Coronary artery (tissue), 2 donors: ENCODE measurements at places on chromosomes 4 and X.
A peak's percentile ranks its signal among the peaks of the same experiment; 100 is the strongest.

DNA sequence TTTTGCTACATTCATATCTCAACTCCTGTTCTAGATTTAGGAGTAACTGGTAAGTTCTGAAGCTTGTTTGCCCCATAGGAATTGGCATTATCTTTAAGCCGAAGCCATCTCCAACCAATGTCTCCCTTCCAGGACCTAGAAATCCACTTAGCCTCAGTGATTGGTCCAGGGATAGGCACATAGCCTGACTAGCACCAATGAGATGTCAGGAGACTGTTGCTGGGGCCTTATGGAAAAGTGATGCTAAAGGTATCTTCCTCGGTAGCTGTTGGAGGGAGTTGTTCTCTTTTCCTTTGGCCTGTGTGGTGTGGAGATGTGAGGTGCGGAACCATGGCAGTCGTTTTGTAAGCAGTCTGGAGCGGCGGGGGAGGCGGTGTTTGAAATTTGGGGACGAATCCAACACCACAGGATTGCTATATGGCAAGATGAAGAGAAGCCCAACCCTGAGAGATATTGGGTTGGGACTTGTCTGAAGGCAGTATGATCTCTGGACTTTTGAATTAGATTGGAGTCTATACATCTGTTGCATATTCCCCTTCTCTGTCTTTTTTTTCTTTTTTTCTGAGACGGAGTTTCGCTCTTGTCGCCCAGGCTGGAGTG, 109.8 kb upstream of the ATP6AP2 start:
- no peak for DNase-seq

DNA sequence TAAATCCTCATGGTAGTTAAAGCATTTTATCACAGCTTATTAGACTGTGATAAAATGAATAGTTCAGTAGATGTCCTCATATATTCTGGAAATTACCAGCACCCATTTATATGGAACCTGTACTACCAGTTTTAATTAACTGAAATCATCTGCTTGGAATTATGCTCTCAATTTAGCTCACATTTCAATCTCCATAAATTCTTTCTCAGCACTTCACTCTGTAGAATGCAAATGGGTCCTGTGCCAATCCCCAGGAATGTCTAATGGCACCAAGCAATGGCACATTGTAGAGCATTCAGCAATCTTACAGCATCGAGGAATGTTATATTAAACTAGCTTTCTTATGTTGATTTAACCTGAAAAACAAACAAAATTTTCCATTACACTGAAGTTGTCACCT, 355.1 kb downstream of the PDHA2 start:
- DNase-seq, result no peak

DNA sequence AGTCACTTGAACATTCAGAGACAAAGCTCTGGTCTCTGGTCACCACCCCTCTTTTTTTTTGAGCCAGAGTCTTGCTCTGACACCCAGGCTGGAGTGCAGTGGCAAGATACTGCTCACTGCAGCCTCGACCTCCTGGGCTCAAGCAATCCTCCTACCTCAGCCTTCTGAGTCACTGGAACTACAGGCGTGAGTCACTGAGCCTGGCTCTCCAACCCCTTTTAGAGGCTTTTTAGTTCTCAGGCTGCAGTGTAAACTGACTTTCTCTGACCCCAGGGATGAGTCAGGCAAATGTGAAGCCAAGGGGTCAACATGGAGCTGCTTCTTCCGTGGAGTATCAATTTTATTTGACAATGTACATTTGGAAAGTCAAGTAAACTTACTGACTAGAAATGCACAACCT, 229.2 kb downstream of the PTTG2 start:
- DNase-seq, result no peak

GRCh38 chr4:82515705-82516104, 46.1 kb downstream of the TMEM150C start:
- DNase-seq, result no peak

GRCh38 chr4:145252190-145252589, 71.8 kb upstream of the OTUD4 start:
- DNase-seq, result no peak

DNA sequence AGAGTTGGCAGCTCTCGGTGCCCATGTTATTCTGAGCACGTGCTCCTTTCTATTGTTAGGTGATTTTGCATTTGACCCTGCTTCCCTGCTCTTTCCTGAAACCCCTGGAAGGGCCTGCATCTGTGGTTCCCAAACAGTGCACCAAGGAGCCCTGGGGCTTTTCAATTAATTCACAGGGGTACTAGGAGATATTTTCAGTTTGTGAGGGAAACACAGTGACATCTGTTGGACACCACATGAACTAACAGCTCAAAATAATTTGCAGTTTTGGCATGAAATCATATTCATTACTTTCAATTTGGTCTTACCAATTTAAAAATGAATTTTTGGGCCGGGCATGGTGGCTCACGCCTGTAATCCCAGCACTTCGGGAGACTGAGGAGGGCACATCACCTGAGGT, 156.6 kb downstream of the GATB start:
- DNase-seq, result no peak

DNA sequence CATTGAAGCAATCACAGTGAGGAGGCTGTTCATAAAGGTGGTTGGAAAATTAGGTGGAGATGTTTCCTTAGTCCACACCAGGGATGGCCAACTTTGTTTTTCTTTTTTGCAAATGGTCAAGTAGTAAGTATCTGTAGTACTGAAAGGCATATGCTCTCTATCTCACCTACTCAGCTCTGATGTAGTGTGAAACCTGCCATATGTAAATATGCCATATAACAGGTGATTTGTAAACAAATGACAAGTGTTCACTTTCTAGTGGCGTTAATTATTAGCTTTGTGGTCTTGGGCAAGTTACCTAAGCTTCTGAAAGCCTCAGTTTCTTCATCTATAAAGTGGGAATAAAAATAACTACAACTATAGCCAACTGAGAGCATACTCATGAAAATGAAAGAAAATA, 421.4 kb upstream of the LCORL start:
- no peak for DNase-seq

- no peak for DNase-seq
These were observed 20.2 kb upstream of the TMEM184C start for GRCh38 chr4:147596981-147597380.

DNA sequence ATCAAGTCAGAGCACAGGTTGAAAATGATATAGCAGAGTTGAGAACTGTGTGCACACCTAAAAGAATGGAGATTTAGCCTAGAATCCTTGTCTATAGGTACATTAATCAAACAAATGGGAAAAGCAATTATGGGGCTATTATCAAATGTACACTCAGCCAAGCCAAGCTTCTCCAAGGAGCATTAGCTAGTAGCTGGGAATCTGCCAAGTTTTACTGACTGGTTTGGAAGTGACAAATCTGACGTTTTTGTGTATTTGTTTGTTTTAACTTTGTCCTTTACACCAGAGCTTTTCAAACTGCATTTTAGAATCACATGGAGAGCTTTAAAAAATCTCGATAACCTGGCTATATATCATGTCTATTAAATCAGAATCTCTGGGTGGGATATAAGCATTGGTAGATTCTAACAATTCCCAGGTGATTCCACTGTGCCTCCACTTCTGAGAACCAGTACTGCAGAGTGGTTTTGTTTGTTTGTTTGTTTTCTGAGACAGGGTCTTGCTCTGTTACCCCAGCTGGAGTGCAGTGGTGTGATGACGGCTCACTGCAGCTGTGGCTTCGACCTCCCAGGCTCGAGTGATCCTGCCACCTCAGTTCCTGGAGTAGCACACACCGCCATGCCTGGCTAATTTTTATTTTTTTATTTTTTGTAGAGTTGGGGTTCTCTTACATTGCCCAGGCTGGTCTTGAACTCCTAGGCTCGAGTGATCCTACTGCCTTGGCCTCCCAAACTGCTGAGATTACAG, 279.8 kb downstream of the UNC5C start:
- DNase-seq, result no peak

DNA sequence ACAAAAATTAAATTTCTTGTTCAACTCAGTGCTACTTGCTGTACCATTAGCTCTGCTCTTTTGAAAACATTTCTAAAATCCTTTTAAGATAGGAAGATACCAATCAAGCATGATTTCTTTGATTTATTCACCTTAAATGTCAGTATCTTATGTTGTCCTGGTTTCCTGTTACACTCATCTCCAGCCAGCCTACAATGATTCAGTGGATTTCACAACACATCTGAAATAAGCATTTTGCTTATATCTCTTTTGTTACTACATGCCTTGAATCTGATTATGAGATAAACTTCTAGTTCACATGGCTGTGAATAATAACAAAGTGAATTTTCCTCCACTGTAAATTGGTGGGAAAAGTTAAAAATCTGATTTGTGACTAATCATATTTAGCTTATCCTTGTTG, 112.5 kb upstream of the BMP3 start:
- no peak for DNase-seq

DNA sequence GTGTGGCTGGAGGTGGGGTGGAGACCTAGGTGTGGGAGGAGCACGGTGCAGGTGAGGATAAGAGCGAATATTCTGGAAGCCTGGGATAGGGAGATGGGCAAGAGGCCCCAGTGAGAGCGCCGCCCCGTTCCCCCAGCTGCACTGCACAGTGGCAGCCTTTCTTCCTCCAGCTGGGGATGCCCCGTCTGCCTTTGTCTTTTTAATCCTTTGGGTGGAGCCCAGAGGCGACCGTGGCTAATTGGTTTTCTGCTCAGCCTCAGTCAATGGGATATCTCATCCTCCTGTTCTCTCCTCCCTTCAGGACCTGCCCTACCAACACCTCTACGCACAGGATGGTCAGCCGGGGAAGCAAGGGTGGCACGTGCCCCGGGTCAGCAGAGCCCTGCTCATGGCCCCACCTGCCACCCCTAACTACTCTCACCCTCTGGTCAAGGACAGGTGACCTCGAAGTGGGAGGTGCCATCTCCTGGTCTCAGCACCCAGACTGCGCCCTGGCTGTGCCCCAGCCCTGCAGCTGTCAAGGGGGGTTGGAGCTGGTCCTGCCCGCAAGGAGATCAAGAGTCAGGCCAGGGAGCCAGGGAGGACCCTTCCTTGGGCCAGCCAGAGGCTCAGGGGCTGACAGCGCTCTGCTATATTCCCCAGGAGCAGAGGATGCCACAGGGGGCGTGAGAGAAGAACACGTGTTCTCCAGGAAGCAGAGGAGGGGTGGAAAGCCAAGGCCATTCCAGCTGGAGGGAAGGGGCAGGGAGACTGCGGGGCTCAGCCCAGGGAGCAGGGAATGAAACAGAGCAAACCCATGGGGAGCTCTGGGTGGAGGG, 64.0 kb downstream of the ADRA2C start:
- DNase-seq, result no peak

DNA sequence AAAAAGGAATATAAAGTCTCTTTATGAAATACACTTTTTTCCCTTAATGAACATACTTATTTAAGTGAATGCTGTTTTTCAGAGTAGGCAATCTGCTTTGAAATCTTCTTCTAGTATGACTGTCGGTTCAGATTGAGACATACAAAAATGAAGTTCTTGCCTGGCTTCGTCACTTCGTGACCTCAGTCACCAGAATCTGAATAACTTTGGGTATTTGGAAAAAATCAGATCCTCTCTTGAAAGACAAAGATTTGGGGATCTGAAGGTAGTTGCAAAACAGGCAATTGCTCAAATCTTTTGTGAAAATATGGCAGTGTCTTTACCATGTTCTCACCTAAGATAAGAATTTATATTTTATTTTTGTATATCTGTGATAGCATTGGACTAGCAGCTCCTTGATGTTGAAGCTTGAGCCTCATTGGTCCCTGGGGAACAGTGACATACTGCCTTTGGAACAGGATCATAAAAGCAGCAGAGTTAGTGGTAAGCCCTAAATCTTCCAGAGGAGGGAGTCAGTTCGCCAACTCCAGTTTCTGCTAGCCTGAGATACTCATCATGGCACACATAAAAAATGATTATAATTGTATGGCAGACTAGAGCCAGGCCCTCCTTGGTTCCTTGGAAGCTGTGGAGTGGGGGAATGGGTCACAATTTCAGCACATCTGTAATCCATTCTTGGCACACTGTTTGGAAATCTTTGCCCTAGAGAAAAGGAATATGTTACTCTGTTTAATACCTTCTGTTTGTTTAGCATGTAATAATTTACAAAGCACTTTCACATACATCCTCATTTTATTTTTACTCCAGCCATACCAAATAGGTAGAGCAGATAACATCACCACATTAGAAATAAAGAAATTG, 5.0 kb downstream of the ARFIP1 start:
- no peak for DNase-seq

GRCh38 chr4:151114986-151115385, 15.6 kb downstream of the RPS3A start:
- DNase-seq, result no peak

DNA sequence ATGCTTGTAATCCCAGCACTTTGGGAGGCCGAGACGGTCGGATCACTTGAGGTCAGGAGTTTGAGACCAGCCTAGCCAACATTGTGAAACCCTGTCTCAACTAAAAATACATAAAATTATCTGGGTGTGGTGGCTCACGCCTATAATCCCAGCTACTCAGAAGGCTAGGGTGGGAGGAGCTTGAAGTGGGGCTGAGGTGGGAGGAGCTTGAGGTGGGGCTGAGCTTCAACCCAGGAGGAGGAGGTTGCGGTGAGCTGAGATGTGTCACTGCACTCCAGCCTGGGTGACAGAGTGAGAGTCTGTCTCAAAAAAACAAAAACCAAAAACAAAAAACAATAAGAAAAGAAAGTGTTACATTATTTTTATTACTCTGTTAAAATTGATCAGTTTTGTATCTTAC, 1164.4 kb upstream of the IGFBP7 start:
- no peak for DNase-seq

DNA sequence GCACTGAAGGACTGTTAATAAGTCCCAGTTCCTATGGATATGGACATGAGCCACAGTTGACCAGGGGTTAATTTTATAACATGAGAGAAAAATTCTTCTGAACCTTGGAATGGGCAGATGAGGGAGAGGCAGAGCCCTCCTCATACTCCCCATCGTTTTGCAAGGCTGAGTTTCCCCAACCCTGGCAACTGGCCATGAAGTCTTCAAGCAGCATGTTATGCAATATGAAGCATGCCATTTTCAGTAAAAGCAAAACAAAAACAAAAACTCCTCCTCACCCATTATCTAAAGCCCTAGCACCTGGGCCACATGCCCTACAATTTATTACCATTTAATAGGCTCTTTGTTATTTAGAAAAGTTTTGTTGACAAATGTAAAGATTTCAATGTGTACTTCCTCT, 64.5 kb downstream of the GPC4 start:
- no peak for DNase-seq

DNA sequence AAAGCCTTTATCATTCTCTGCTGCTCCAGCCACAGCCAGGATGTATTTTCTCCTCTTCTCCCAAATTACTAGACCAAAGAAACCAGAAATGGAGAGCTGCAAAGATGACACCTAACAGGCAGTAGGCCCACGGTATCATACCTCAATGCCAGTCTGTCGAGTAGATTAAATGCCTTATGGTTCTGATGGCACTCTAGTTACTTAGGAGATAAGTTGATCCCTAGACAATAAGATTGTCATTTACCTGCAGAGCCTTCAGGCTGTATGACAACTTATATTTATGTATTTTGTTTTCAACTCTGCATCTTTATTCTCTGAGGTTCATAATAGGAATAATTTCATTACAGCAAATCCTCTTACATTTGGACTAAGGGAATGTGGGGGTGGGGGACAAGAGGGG, 262.1 kb downstream of the LDB2 start:
- no peak for DNase-seq

- DNase-seq, result no peak
These were observed 14.7 kb downstream of the ATP8A1 start for GRCh38 chr4:42642101-42642797.

GRCh38 chrX:122187069-122187713, 996.9 kb upstream of the GRIA3 start:
- DNase-seq, result no peak

GRCh38 chr4:56958111-56958517, 19.3 kb downstream of the NOA1 start:
- peak; percentile 91 for DNase-seq

GRCh38 chr4:39120418-39120817, 58.4 kb downstream of the KLHL5 start:
- no peak for DNase-seq

GRCh38 chr4:13654162-13654797, 26.8 kb upstream of the BOD1L1 start:
- DNase-seq, result peak; percentile 80
